Osteoblast (primary cell): ENCODE measurements at places on chromosomes 6 and 20.

DNA sequence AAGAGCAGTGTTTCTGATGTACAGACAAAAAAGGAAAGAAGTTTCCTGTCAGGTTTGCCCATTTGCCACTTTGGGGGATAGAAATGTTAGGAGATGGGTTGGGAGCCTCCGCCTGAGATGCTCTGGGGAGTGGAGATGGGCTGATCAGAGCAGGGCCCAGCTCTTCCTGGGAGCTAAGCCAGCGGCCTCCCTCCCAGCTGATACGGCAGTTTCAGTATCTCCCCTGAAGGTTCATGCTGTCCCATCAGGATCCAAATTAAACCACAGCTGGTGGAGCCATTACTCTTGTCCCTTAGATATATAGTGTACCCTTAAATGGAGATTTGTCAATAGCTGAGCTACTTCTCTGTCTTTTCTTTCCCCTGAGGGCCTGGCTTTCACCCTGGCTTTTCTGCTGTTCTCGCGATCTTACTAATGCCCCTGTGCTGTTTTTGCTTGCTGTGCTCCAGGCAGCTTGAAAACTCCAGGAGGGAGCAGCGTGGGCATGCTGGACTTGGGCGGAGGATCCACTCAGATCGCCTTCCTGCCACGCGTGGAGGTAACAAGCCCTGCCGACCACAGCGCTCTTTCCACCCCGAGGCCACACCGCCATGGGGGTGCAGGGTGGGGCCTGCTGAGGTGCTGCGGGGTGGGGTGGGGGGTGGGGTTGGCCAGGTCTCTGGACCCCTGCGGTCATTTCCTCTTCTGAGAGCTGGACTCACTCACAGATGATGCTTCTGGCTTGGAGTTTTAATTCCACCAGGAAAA is 20.9 kb downstream of the ENTPD6 start:
- DNase-seq: no peak

DNA sequence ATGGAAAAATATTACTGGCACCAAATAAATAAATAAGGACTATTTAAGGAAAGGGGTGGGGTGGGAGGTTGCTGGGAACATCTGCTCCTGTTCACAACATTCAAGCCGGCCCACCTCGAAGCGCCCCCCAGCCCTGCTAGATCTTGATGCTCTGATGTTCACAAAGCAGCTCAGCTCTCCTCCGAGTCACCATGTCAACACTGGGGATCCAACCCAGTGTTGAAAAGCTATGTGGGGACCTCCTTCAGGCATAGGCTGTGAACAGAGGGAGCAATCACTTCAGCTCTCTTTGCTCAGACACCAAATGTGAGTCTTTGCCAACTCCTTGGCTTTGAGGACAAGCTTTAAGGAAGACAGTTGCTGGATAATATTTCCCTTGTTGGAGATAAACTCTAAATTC is 176.8 kb upstream of the NT5E start:
- DNase-seq: no peak

GRCh38 chr6:7157752-7158616 is 50.2 kb downstream of the RREB1 start:
- DNase-seq: no peak

DNA sequence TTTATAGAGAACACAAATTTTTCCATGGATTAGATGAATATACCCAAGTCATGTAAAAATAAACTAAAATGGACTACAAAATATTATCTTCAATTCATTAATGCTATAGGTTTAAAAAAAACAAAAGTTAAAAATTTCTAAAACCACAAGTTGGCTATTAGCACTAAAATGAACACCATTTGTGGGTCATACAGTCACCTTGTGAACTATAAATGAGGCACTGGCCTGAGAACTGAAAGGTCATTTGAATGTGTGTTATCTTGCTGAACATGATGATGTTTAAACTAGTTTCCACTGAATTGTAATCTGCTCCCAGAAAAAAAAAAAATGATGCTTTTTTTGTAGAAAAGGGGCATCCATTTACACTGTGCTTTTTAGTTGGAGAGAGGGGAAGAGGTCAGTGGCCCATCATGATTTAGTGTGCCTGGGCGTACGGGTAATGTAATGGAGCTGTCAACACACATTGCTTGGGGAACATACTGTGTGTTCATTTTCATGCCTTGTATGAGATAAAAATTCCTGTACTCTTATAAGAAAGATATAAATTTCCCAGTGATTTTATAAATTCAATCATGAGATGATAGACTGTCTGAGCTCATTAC is 96.6 kb upstream of the FKBP1C start:
- DNase-seq: no peak

DNA sequence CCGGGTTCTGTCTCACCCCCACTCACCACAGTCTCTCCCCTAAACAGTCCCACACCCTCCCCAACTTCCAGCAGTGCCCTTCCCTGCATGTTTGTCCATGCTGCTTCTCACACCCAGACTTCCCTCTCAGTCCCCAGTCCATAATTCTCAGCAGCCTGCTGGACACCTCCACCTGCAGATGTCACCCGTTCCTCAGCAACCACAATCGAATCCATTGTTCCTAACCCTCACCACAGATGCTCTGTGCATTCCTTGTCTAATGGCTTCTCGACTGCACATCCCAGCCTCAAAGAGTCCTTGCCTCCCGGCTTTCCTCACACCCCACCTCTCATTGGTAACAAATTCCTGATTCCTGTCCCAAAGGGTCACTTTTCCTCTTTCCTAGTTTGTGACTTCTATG is 55.6 kb downstream of the GOPC start:
- DNase-seq: no peak

GRCh38 chr6:13163161-13163944 is 165.0 kb downstream of the TBC1D7 start:
- DNase-seq: no peak

- peak; percentile 66 for DNase-seq
Observed at GRCh38 chr20:41370176-41370575, 3.6 kb upstream of the EMILIN3 start.

GRCh38 chr6:108969776-108970175 is 121.6 kb downstream of the ARMC2 start:
- no peak for DNase-seq

GRCh38 chr20:58308290-58308679 is 1.2 kb upstream of the RAB22A start:
- no peak for DNase-seq

GRCh38 chr6:130982941-130983456 is 80.0 kb downstream of the EPB41L2 start:
- no peak for DNase-seq

GRCh38 chr6:71446470-71446869 is 157.9 kb downstream of the OGFRL1 start:
- peak; percentile 0 for DNase-seq

- peak; percentile 64 for DNase-seq
Observed at GRCh38 chr6:72787391-72788031, 165.6 kb downstream of the KCNQ5 start.

- no peak for DNase-seq
Observed at GRCh38 chr20:24033151-24033550, 44.6 kb upstream of the GGTLC1 start.

GRCh38 chr6:41527721-41528408 is 18.3 kb upstream of the FOXP4 start:
- peak; percentile 90 for DNase-seq

GRCh38 chr6:45554591-45554990 is 176.9 kb upstream of the SUPT3H start:
- DNase-seq: no peak

DNA sequence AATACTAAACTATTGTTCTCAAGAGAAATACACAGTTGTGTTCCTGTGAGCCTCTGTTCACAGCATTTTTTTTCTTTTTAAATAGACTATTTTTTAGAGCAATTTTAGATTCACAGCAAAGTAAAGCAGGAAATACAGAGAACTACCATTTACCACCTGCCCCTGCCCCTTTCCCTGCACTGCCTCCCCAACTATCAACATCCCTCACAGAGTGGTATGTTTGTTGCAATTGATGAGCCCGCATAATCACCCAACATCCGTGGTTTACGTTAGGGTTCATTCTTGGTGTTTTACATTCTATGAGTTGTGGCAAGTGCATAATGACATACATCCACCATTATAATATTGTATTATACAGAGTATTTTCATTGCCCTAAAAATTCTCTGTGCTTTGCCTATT is 71.6 kb upstream of the TNFAIP3 start:
- DNase-seq: no peak

DNA sequence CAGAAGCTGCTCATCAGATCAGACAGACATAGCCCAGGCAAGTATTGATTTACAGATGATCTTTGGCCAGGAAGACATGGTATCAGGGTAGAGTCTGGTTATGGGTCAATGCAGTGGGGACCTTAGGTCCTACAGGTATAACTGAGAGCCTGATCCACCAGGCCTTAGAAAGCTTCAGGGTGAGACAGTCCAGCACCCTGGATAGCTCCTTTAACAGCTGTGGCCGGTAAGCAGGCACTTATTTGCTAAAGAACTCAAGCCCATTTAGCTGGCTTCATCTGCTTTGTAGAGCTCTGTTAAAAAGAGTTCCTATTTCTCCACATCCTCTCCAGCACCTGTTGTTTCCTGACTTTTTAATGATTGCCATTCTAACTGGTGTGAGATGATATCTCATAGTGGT is 39.6 kb downstream of the ESR1 start:
- DNase-seq: no peak

DNA sequence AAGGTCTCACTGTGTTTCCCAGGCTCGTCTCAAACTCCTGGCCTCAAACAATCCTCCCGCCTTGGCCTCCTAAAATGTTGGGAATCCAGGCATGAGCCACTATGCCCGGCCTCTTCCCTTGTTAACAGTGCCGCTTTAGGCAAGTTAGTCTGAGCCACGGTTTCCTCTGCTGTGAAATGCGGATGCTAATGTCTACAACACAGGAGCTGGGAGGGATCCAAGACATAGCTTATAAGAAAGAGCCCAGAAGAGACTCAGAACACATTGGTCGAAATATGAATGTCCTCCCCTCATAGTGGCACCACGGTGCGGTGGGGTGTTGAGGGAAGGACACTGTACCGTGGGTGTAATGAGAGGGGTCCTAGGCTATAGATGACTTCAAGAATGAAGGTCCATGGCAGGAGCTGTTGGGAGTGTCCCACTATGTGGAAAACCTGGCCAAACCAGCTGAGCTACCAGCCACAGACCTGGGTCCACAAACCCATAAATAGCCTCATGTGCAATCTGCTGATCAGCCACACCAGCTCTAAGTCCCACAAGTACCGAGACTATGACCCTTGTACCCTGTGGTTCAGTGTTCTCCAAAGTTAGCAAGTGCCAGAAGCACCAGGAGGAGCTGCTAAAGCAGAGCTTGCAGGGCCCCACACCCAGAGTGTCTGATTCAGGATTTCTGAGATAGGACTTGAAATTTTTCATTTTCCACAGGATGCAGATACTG is 57.8 kb upstream of the ZFAND3 start:
- DNase-seq: no peak
